Kasumi-1 (cell line): ENCODE measurements at places on chromosomes 3 and 15.
A peak's percentile ranks its signal among the peaks of the same experiment; 100 is the strongest.

- no peak for DNase-seq
These were observed 95.1 kb upstream of the PHLDB2 start for GRCh38 chr3:111763968-111764367.

GRCh38 chr3:71601811-71602210 is 18.3 kb upstream of the FOXP1 start:
- no peak for DNase-seq

DNA sequence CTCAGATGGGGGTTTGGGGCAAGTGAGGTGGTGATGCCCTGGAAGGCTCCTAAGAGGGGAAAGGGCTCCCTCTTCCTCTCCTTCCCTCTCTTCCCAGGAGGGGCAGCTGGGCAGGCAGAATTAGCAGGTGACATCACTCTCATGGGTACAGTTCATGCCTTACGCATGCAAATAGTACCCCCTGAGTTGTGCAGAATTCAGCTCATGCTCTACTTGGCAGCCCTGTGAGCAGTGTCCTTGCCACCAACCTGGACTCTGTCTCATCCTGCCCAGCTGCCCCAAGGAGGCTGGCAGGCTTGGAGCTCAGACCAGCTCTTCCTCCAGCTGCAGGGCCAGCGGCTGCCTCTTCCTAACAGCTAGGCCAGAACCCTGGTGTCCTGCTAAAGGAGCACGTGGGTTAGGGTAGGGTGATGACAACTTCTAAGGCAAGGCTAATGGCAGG is 3.3 kb downstream of the CHAC1 start:
- no peak for DNase-seq

DNA sequence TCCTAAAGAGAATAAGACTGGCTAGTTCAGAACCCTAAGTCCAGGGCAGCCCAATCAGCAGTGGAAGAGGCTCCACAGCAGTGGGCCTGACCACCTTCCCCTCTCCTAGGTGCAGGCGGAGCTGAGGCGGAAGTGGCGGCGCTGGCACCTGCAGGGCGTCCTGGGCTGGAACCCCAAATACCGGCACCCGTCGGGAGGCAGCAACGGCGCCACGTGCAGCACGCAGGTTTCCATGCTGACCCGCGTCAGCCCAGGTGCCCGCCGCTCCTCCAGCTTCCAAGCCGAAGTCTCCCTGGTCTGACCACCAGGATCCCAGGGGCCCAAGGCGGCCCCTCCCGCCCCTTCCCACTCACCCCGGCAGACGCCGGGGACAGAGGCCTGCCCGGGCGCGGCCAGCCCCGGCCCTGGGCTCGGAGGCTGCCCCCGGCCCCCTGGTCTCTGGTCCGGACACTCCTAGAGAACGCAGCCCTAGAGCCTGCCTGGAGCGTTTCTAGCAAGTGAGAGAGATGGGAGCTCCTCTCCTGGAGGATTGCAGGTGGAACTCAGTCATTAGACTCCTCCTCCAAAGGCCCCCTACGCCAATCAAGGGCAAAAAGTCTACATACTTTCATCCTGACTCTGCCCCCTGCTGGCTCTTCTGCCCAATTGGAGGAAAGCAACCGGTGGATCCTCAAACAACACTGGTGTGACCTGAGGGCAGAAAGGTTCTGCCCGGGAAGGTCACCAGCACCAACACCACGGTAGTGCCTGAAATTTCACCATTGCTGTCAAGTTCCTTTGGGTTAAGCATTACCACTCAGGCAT is 33.7 kb downstream of the VIPR1 start:
- peak; percentile 58 for DNase-seq

DNA sequence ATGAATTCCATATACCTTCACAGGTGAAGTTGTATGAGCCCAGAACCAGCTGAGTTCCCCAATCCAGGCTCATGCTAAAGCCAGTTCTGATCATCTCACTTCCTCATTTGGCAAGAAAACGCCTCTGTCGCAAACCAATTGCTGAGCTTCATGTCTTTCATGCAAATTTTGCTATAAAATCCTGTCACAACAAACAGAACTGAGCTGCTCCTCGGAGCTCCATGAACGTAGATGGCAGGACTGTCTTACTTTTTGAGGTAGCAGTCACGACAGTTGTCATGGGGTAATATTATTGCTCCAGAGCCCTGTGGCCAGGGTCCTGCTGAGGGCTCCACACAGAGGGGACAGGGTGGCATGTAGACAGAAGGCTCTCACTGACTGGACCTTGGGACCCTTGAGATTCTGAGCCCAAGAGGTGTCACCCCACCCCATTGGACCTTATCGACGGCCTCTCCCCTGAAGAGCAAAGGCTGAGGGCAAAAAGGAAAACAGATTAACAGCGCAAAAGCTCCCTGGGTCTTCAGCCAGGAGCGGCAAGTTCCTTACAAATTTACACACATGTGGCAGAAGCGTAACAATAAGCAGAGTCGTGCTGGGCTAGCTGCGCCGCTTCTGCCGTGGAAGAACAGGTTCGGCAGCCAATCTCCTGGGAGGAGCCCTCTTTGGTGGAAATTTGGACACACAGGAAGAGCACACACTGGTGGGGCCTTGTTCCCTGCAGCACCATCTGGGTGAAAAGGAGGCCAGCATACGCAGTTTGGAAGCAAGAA is 249.2 kb downstream of the OPA1 start:
- peak; percentile 89 for DNase-seq

DNA sequence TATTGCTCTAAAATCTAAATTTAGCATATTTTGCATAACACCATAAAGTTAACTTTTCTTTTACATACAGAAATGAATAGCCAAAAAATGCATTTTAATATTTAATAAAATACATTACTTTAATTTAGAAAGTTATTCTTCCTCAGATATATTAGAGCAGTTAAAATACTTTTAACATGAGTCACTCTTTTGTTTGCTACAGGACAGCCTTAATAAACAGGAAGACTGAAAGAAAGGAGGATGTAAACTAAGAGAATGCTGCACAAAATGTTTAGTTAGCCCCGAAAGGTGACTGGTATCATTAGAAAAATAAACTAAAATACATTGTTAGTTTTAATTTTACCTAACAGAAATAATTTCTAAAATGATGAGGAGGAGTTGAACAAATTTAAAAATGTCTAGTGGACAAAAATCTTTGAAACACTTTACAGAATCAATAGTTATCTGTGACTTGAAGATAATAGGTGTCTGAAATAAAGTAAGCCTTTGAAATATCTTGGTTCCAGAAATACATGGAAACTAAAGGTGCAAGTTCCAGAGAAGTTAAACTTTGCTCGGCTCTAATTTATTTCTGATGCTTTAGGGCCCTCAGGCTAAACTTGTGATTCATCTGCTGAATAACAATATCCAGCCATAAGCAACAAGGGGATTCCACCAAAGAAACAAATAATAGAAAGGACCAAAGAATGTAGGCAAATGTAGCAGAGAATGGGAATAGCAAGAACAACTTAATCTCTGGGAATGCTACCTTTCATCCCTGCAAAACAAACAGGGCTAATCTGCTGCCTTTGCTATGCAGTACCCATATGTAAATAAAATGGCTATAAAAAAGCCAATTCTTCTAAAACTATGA is 138.3 kb upstream of the UBP1 start:
- no peak for DNase-seq

- DNase-seq, result no peak
These were observed 10.6 kb downstream of the GOLGA6L2 start for GRCh38 chr15:23436421-23436820.

DNA sequence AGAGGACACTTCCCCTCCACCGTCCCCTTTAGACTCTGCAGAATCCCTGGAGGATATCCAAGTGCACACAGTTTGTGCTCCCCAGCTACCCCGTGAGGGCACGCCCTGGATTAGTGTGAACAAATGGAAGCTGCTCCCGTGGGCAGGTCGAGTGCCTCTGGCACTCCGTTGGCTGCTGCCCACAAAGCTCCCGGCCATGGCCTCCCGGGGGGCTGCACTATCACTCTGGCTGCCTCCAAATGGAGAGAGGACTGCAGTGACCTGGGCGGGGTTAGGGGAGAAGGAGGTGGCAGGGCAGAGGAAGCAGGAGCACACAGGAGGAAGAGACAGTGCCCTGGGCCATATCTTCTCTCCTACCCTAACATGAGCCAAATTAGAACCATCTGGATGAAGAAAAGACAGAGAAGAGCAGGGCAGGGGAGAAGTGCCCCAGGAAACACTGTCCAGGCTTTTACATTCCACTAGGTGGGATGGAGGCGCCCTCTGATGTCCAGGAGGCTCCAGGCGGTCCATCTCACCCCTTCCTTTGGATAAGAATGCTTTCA is 29.4 kb upstream of the ACAD9 start:
- DNase-seq, result no peak

DNA sequence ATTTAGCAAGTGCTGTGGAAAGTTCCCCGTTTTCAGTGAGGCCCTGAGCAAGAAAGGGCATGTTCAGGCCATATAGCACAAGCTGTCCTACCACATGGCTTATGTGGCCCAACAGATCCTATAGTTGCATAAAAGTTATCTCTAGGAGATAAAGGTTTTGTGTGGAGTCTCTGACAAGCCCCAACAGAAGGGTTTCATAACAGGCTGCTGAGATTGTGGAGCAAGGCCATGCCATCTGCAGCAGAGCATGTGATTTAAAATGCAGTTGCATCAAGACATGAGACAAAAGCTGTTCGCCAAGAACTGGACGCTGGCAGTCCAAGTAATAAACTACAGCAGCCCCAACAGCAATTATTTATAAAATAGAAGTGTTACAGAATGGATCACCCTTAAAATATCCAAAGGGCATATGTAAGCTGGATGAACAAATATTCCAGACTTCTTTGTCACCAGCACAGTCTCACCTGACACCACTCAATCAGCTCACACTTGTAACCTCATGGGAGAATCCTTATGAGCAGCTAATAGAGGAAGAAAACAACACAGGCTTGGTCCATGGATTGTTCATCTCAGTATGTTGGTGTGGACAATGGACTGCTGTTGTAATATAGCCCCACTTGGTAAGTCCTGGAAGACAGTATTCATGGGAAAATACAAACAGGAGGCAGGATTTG is 14.4 kb upstream of the CLDN1 start:
- no peak for DNase-seq
